Naive thymus-derived CD4-positive, alpha-beta T cell (primary cell): ENCODE measurements at places on chromosomes 1 and 21. TPM values are rescaled to one million over a fixed set of nuclear protein-coding genes. Genes with fewer than 3 reads are reported as not detected.

The ASAP3 gene
- total RNA-seq: 8.8 TPM

The FAM151A gene
- not detected for total RNA-seq

The TCHH gene
- not detected for total RNA-seq

The GBP5 gene
- total RNA-seq: 33.1 TPM

The EFHD2 gene
- 258 TPM for total RNA-seq

The SPATA1 gene
- total RNA-seq: 3.6 TPM

The F13B gene
- not detected for total RNA-seq

The GOLT1A gene
- not detected for total RNA-seq

The UBXN10 gene
- total RNA-seq: 0.73 TPM

The RAB25 gene
- total RNA-seq: 2.7 TPM

The LHX8 gene
- total RNA-seq: not detected

The CFHR1 gene
- not detected for total RNA-seq

The CD5L gene
- total RNA-seq: not detected

The OR2L5 gene
- 0.35 TPM for total RNA-seq

The NEK2 gene
- total RNA-seq: 0.16 TPM

The PLA2G2C gene
- total RNA-seq: not detected

The CHIT1 gene
- total RNA-seq: 1.1 TPM

The FAM76A gene
- 25.2 TPM for total RNA-seq

The TIE1 gene
- 0.19 TPM for total RNA-seq

The REN gene
- not detected in 2 replicates for total RNA-seq

The ACTL8 gene
- not detected in 2 replicates for total RNA-seq

The DMRTB1 gene
- total RNA-seq: not detected

The CD2 gene
- 186 TPM for total RNA-seq

The TMEM51 gene
- total RNA-seq: not detected

The KRTAP22-2 gene
- not detected for total RNA-seq

The KCNQ4 gene
- 0.13 TPM for total RNA-seq

The PRKCZ gene
- total RNA-seq: 24.5 TPM

The APCS gene
- not detected for total RNA-seq

The TMCO2 gene
- total RNA-seq: not detected

The TDRD5 gene
- not detected in 2 replicates for total RNA-seq

The LGALS8 gene
- total RNA-seq: 143 TPM

The GPR153 gene
- total RNA-seq: 0.27 TPM

The RCSD1 gene
- total RNA-seq: 142 TPM

The TLR5 gene
- total RNA-seq: 3.1 TPM

The SLC9C2 gene
- not detected for total RNA-seq

The LDLRAD1 gene
- total RNA-seq: not detected

The DSTYK gene
- total RNA-seq: 11.7 and 11.8 TPM in 2 replicates

The ANGPTL3 gene
- not detected for total RNA-seq

The RBM11 gene
- 0.46 and 0.71 TPM in 2 replicates for total RNA-seq

The SMIM34 gene
- not detected for total RNA-seq

The TEDDM1 gene
- not detected for total RNA-seq

The CLCA1 gene
- not detected for total RNA-seq

The ZNF672 gene
- total RNA-seq: 28.7 TPM

The RC3H1 gene
- 49.5 TPM for total RNA-seq
